ENCODE measurements at places on chromosomes 16 and 17. TPM values are rescaled to one million over a fixed set of nuclear protein-coding genes. Genes with fewer than 3 reads are reported as not detected.

The CEP295NL gene
- total RNA-seq = 0.87 TPM

The MT4 gene
- total RNA-seq = not detected

The RASL10B gene
- total RNA-seq = 4.3 TPM

The GJD3 gene
- 0.33 TPM for total RNA-seq

DNA sequence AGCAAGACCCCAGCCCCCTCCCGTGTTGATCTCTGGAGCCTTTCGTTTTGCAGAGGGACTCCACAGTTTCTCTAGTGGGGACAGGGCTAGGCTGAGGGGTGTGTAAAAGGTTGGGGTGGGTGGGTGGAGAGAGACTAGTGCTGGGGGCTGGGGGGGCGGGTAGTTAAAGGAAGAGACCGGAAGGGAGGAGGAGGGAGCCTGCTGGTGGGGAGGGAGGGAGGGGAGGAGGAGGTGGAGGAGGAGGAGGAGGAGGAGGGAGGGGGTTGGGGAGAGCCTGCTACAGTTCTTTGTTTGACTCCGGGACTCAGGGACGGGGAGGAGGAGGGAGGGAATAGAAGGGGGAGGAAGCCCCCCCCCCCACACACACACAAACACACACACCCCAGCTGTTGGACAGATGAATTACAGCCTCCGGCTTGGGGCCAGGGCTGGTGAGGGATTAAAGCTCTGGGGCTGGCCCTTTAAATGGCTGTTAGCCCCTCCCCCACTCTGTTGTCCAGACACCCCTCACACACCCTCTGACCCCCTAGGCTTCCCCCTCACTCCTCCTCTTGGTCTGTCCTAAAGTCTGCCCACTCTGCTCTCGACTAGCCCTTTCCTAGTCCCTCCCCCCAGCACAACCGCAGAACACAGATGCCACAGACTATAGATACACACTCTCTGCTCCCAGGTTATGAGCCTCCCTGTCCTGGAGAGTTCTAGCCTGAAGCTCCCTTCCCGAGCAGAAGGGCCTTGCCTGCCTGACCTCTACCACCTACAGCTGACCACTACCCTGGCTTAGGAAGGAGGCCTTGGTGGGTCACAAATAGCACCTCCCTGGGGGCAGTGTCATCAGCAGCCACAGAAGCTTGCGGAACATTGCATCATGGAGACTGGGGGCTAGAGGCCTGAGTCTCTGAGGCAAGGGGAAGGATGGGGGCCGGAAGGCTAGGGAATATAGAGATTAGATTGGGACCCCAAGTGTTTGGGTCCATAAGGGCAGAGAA, 4.4 kb downstream of the KDM6B start:
- DNase-seq = no peak

- DNase-seq = peak; percentile 47
Observed at GRCh38 chr17:61635913-61636432, 45.0 kb upstream of the NACA2 start.

GRCh38 chr17:70552230-70552981, 383.1 kb downstream of the KCNJ2 start:
- DNase-seq = peak; percentile 15

- DNase-seq = no peak
Observed at GRCh38 chr17:62963296-62963695, 2.7 kb upstream of the TANC2 start.

DNA sequence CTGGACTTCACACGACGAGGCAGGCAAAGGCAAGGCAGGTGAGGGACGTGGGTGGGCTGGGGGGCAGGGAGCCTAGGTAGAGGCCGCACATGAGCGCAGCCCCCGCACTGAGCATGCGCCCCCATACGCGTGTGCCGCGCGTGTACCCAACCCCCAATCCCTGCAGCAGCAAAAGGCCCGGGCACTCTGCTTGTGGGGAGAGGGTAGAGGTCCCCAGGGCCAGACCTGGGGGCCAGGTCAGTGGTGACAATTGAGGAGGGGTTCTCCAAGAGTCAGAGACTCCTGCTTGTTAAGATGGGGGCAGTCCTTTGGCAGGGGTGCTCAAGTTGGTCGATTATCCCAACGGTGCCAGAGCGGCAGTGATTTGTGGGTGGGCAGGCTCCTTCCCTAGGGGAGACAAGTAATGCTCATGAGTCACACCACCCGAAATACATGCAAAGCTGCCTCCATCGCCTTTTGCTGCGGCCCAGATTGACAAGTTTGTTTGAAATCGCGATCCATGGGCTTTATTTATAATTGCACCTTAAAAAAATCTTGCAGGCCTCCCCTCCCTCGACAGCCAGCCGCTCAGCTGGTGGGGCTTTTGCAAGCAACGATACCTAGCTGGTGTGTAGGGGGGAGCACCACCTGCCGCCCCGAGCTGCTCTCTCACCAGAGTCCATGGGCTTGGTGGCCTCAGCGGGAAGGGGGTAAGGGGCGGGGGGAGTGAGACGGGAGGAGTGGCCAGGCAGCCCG, 1.1 kb upstream of the GIT1 start:
- no peak for DNase-seq

DNA sequence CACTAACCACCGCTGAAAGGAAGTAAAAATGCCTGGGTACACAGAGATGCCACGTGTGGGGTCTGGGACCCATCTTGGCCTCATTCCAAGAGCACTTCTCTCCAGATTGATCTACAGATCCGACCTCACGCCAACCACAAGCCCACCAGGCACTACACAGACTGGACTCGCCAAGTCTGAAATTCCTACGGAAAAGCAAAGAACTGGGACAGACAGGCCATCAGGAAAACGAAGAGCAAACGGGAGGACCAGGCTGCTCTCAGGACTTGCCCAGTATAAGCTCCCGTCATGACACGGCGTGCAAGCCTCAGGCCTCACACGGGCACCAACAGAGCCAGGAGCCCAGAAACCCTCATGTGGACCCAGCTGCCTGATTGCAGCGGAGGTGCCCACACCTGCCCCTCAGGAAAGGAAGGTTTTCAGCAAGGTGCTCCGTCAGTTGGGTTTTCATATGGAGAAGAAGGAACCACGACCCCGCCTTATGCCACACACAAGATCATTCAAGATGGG, 20.1 kb upstream of the C16orf95 start:
- no peak for DNase-seq

DNA sequence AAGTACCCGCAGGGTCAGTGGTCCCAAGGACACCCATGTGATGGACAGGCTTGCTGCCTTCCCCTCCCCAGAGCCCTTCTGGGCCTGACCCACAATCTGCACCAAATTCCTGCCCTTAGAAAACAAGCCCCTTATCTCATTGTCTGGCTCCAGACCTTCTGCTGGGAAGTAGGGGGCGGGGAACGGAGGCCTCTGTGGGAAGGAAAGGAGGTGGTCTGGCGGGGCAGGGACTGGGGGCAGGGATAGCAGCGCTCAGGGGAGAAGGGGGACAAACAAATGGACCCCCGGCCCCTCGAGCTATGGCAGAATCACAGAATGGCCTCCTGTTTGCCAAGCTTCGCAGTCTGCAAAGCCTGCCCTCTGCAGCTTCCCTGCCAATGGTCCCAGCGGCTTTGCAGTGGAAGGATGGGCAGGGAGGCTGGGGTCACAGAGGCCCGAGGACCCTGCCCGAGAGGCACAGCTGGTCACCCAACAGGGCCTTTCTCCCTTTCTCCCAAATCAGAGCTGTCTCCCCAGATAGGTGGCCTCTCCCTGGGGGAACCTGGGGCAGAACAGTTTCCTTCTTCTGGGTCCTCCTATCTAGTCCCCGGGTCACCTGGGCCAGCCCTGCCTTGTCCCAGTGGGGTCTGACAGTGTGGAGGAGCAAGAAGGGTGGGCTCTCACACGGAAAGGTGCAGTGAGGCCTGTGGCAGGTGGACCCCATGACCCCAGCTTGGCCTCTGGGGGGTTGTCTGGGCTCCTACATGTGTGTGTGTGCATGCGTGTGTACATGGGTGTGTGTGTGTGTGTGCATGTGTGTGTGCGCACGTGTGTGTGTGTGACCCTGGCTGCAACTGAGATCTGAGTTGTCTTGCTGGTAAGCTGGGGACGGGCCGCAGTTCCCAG, 25.5 kb downstream of the TMEM235 start:
- no peak for DNase-seq

DNA sequence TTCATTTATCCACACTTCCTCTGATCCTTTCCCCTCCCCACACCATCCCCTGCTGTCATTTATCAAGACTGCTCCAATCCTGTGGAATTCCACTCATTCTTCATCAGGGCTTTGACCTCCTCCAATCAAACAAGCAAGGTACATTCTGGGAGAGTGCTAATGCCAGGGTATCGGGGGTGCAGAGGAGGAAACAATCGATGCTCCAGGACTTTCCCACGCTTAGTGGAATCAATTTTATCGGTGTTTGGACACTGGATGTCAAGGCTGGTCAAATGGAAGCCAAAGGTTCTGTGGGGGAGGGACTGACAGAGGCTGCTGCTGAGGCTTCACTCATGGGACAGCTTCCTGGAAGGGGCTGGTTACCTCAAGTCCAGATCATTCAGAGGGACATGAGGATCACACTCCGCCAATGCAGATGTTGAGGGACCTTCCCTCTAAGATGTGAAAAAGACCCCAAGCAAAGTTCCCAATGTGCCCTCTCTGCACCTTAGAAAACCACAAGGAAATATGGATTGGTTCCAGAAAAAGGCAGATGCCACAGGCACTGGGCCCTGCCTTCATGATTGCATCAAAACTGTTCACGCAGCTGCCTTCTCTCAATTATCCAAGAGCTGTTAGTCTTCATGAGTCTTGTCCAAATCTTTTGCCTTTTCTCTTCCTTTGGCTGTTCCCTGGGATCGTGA, 44.7 kb upstream of the SOX9 start:
- no peak for DNase-seq

GRCh38 chr17:12627177-12627629, 38.5 kb upstream of the MYOCD start:
- DNase-seq = peak; percentile 51

- DNase-seq = no peak
Observed at GRCh38 chr17:57874434-57875289, 24.8 kb upstream of the MRPS23 start.

DNA sequence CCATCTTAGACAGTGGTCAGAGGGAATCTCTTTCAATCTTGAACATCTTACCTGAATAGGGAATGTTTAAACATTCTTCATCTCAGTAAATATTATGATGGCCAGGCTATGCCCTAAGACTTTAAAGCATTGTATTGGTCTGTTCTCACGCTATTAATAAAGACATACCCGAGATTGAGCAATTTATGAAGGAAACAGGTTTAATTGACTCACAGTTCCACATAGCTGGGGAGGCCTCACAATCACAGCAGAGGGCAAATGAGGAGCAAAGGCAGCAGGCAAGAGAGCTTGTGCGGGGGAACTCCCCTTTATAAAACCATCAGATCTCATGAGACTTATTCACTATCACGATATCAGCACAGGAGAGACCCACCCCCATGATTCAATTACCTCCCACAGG, 55.3 kb upstream of the SOX9 start:
- no peak for DNase-seq

DNA sequence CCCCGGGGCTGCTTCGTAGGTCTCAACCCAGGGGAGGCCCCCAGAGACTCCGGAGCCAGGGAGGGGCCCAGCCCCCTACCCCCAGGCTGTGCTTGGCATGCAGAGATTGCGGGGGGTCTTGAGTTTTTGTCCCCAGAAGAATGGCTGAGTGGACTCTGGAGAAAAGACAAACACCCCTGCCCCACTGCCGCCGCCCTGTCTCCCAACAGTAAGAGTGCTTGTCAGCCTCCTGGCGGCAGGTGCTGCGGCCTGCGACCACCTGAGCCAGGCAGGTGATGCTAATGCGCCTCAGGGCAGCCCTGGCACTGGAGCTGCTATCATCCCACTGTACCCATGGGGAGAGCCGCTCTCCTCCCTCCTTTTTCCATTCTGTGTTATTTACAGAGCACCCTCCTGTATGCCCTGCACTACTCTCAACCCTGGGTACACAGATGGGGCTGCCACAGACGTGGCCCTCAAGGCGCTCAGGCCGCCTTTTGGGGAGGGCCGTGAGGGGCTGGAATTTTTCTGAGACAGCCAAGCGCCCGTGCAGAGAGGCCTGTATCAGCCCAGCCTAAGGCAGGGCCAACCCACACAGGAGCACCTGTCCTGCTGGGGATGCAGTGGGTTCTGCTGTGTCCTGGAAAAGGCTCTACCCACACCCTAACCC, 2.6 kb upstream of the IL17C start:
- no peak for DNase-seq

DNA sequence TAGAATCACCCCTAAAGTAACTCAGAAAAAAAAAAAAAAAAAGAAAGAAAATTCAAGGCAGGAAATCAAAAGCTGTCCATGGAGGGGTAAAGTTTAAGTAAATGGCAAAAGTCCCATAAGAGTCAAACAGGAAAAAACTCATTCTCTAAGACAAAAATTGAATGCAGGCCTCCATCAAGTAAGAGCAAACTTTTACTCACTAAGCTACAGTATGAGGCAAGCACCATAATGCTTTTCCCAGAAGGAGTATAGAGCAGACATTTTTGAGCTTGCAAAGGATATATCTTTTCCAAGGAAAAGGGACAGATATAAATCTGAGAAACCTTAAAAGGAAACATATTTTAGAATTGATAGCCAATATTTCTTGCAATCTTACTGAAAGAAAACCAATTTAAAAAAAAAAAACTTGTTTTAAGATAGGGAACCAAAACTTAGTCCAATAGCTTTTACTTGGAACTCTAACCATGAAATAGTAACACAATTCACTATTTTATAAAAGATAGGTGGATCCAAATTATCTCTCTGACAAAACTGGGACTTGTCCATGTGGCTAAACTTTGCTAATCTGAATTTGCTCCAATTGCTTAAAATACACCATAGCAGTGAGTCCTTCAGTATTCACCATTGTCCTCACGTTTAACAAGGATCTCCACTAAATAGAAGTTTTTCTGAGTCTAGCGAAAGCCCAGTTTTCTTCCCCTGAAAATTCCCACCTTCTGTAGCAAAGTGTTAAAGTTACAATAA, 99.8 kb downstream of the CDH11 start:
- no peak for DNase-seq

DNA sequence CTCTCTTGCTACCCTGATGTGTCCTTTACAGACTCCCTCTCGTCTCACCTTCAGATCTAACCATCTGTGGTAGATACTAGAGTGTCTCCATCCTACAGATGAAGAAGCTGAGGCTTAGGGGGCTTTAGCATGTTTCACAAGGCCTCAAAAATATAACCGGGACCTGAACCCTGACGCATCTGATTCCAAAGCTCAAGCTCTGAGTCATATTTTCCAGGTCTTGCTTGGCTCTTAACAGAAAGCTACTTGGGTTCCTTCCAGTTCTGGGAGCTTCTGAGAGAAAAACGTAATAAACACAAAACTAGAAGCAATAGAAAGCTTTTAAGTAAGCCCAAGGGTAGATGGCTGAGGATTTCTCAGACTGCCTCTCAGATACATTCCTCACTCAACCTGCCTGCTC, 224.3 kb upstream of the EEF2KMT start:
- no peak for DNase-seq

Measured in Panc1 (cell line).